A549 (cell line): ENCODE measurements at places on chromosomes 1 and 21. TPM values are rescaled to one million over a fixed set of nuclear protein-coding genes. Genes with fewer than 3 reads are reported as not detected.

- DNase-seq, result no peak
Measured at GRCh38 chr21:32087447-32087846, 191.4 kb downstream of the MIS18A start.

DNA sequence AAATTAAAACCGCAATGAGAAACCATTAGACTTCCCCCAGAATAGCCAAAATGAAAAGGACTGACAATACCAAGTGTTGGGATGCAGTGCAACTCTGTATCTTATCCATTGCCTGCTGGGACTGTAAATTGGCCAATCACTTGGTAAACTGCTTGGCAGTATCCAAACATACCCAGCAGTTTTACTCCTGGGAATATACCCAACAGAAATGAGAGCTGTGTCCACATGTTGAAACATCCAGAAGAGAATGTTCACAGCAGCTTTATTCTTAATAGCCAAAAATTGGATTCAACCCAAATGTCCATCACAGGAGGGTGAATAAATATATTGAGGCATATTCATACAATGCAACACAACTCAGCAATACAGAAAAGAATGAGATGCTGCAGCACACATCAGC, 13.7 kb upstream of the FAM20B start:
- no peak for DNase-seq

- DNase-seq, result no peak
Measured at GRCh38 chr1:40839943-40840335, 22.2 kb downstream of the CITED4 start.

DNA sequence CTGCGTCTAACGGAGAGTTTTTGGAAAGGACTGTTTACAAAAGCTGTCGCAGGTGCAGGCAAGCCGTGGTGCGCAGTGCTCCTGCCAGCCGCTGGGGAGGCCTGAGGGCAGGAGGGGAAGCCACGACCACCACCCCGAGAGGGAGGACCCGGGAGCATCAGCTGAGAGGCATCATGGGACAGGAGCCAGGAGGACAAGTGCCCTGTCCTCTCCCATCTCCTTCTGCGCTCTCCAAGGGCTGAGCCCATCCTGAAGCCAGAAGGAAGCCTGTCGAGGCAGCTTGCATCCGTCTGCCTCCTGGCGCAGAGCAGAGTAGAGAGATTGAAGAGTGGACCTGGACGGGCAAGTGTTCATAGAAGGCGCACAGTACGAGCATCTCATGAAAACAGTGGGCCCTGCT, 310.9 kb downstream of the KIF26B start:
- no peak for DNase-seq

Gene BEST4
- polyA plus RNA-seq, result 0.07 to 0.08 TPM in 2 of 3 replicates, not detected in the other

Gene MROH9
- polyA plus RNA-seq, result not detected in 3 replicates
